ENCODE measurements at places on chromosomes 2 and 18. TPM values are rescaled to one million over a fixed set of nuclear protein-coding genes. Genes with fewer than 3 reads are reported as not detected.

The SOX11 gene
- under 0.01 TPM for total RNA-seq

The ATP6V1B1 gene
- 0.76 TPM for total RNA-seq

The PIEZO2 gene
- total RNA-seq: 270 TPM

The G6PC2 gene
- total RNA-seq: not detected

The SP5 gene
- total RNA-seq: not detected

The CHST9 gene
- not detected for total RNA-seq

The SPDYA gene
- 1.3 TPM for total RNA-seq

The CTAGE1 gene
- not detected for total RNA-seq

The DPP10 gene
- total RNA-seq: not detected

The MTHFD2 gene
- total RNA-seq: 66.2 TPM

The RBM44 gene
- 0.32 TPM for total RNA-seq

The CPS1 gene
- total RNA-seq: 0.88 TPM

The DAPL1 gene
- not detected for total RNA-seq

The ARL4C gene
- 4.5 TPM for total RNA-seq

The OTOF gene
- total RNA-seq: 11.8 TPM

The EFEMP1 gene
- total RNA-seq: 12,559 TPM

The KIF5C gene
- 0.16 TPM for total RNA-seq

The RPRM gene
- total RNA-seq: not detected

The MAP3K19 gene
- not detected for total RNA-seq

The ARHGAP15 gene
- total RNA-seq: not detected

The C1QL2 gene
- total RNA-seq: not detected
